Lung microvascular endothelial cell (primary cell): ENCODE measurements at places on chromosomes 2 and 18.

DNA sequence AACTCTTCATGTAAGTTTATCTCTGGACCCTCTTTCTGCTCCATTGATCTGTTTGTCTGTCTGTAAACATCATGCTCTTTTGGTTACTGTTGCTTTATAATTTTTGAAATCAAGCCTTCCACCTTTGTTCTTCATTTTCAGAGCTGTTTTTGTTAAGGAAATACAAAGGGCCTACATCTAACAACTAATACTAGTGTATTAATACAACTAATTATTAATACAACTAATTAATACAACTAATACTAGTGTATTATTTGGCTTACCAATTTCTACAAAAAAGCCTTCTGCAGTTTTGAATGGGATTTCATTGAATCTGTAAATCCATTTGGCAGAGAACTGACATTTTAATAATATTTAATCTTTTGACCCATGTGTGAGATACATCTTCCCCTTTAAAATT, 66.7 kb downstream of the ATP9B start:
- no peak for DNase-seq

- peak; percentile 48 for DNase-seq
These were observed 53.5 kb upstream of the RMDN2 start for GRCh38 chr2:37871456-37872191.

DNA sequence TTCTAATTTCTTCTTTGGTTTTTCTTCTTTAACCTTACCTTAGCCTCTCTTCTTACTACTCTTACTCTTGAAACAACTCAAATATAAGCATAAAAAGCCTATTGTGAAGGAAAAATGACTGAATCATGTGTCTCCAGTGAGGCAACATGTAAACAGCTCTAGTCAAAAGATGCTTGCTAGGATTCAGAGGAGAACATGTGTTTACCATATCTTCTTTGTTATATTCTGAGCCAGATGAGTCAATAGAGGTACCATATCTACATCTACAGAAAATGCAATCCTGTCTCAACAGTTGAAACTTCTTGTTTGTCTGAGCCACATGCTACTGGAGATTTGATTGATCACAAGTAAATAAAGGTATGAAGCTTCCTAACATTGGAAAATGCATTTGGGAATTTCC, 15.9 kb upstream of the FIGN start:
- DNase-seq, result no peak

- no peak for DNase-seq
These were observed 225.7 kb upstream of the CCDC150 start for GRCh38 chr2:196413821-196414274.

- DNase-seq, result no peak
These were observed 35.8 kb downstream of the HPCAL1 start for GRCh38 chr2:10338270-10339188.
